Natural killer cell treated with Interleukin-12 subunit alpha and Interleukin-12 subunit beta and Interleukin-15 and Interleukin-18, amount 100 ng/mL, for 72 hours (primary cell): ENCODE measurements at places on chromosomes 4 and X. TPM values are rescaled to one million over a fixed set of nuclear protein-coding genes. Genes with fewer than 3 reads are reported as not detected.

- no peak for DNase-seq
Measured at GRCh38 chr4:183718876-183719275, 59.8 kb downstream of the TRAPPC11 start.

DNA sequence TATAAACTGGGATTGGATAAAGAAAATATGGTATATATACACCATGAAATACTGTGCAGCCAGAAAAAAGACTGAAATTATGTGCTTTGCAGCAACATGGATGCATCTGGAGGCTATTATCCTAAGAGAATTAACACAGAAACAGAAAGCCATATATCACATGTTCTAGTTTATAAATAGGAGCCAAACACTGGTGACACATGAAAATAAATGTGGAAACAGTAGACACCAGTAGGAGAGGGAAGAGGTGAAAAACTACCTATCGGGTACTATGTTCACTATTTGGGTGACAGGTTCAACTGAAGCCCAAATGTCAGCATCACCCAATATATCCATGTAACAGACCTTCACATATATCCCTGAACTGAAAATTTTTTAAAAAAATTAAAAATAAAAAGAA lies 725.1 kb downstream of the C4orf33 start:
- no peak for DNase-seq

DNA sequence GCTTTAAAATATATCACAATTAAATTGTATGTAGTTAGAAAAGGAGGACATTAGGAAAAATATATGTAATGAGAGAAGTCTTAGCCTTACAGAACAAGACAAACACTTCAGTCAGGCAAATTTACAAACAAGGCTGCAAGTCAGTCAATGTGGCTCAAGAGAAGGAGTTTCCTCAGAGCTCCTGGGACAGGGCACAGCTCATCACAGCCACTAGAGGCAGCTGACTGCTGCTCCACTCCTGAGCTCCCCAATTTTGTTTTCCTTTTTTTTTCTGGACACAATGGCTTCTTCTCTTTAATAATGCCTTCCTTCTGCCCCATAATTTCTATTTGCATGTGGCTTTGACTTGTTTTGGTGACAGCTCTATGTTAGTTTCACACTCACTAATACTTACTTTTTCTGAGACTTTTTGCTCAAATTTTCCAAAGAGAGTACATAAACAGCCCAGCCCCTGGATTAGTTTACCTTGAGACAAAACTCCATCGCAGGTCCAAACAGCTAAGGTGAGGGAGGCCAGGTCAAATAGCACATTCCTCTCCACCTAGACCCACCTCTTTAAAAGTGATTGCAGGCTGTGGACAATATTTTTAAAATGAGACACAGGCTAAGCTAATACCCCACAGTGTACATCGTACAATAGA lies 850.4 kb upstream of the FRG1 start:
- DNase-seq, result no peak

- no peak for DNase-seq
Measured at GRCh38 chr4:162959046-162959445, 207.6 kb downstream of the NAF1 start.

GRCh38 chr4:7625071-7625470 lies 190.3 kb upstream of the PSAPL1 start:
- DNase-seq, result no peak

- DNase-seq, result no peak
Measured at GRCh38 chr4:139736274-139736660, 70.6 kb downstream of the MGST2 start.

DNA sequence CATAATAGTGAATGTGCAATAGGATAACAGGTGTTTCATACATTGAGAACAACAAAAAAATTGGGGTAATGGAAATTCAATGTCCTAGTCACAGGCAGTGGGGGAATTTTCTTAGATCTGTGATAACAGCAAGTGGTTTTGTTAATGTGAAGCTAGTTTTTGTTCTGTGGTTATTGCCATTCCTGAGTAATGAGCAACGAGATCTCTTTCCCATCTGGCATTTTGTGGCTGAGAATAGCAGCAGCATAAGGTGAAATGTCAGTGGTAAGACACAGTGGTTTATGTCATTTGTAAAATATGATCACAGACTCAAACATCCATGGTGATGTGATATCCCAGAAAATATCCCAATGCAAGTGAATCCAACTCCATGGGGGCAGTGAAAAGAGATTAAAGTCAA lies 497.5 kb downstream of the KCNIP4 start:
- DNase-seq, result no peak

DNA sequence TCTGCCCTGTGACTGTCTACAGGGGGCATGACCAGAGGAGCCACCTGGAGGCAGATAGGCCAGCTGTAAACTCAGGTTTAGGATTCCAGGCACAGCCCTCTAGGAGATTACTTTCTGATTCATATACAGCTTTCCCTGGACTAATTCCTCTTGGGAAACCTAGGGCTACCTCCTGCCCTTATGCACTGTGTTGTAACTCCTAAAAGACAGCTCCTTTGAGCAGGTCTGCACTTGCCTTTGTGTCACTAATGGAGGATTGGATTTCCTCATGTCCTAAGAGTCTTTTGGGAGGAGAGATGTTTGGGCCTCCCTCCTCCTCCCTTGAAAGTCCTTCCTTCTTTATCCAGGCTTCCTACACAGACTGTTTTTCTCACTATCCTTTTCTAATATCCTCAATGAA lies 202.0 kb downstream of the PCDH19 start:
- DNase-seq, result no peak

- DNase-seq, result no peak
Measured at GRCh38 chrX:72102760-72103159, 29.0 kb downstream of the RTL5 start.

DNA sequence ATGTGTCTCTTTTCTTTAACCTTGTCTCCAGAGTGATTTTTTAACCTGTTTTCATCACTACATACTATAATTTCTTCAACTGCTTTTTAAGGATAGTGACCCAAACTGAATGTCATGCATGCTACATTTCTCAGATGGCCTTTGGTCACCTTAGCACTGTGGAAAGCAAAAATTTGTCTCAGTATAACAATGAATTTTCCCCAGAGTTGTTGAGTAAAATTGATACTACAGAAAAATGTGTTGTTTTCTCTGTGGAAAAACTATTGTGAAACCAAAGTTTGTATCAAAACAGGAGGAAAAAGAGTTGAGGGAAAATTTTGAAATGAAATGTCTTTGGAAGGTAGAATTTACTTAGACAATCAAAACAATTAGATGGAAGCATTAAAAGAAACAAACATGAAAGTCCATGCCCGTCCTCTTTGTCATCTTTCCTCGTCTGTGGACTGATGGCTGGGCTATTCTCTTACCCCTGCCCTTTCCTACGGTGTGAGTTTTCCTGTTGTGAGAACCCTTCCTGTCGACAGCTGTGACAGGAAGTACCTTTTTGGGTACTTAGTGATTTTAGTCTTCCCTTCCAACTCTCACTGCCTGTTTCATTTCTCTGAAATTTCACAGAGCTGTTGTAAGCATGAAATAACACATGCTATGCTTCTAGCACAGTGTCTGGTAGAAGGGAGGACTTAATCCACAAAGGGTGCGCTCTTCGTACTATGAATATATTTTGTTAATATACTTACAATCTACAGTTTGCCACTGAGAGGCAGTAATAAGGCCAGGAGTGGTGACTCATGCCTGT lies 50.8 kb downstream of the LRP2BP start:
- DNase-seq, result no peak

Gene ABHD18
- 25.1 TPM for total RNA-seq

Gene SLIT2
- not detected for total RNA-seq

GRCh38 chr4:3340700-3341083 lies 47.9 kb downstream of the RGS12 start:
- DNase-seq, result no peak

GRCh38 chrX:66074920-66075879 lies 35.3 kb upstream of the VSIG4 start:
- peak; percentile 82 for DNase-seq

Gene SUPT20HL2
- not detected for total RNA-seq

DNA sequence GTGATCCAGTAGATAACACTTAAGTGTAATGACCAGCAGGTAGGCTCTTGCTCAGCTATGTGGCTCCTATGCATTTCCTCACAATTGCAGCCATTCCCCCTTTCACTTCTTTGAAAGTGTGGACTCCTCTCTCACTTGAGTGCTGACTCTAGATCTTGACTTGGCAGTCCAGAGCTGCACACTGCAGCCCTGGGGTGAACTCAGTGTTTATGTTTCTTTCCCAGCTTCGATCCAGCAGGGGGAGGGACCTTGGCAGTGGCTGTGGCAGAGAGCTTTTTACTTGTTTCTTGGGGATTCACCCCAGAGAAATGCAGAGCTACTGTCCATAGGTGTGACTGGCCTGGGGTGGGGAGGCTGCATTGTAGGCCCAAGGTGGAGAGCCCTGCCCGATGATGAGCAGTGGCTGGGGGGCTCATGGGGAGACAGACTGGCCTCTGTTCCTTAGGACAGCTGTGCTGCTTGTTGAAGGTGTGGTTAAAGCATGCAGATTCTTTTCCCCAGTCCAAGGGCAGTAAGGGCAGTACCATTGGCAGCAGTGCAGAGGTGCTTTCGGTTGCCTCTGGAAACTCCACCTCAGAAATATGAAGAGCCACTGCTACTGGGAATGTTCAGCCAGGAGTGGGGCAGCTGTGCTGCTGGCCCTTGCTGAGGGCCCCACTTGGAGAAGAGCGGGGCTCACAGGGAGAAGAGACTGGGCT lies 134.7 kb downstream of the SH3BGRL start:
- no peak for DNase-seq

Gene GRID2
- total RNA-seq, result not detected

- no peak for DNase-seq
Measured at GRCh38 chr4:38911257-38911656, 43.7 kb downstream of the FAM114A1 start.

DNA sequence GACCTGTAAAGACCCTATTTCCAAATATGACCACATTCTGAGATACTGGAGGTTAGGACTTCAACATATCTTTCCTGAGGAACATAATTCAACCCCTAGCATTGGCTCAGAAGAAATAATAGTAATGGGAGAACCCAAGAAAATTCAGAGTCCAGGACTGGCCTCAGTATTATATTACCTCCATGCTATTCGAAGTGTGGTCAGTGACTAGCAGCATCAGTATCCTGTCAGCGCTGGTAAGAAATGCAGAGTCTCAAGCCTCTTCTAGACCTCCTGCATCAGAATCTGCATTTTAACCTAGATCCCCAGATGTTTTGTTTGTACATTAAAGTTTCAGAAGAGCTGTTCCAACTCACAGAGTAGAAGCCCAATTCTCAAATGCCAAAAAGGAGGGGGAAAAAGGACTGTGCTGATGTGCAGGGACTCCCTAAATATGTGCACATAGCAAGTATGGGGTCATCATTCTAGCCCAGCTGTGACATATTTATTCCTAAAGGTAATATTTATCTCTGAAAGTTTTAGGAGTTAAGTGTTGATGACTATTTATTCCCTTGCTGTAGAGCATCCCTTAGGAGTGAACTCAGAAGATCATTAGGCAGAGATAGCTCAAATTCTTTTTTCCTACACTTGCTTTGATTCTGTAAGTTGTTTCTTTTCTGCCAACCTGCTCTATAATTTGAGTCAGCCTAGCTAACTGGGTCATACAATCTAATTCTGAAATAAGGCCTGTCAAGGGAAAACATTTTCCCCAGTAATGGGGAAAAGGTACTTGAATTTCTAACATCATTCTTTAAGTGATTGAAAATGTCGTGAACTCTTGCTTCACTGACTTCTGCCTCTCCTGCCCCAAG lies 361.9 kb downstream of the ARHGAP24 start:
- DNase-seq, result no peak

Gene NAA11
- not detected for total RNA-seq

GRCh38 chr4:183186813-183187212 lies 87.8 kb downstream of the WWC2 start:
- DNase-seq, result no peak

DNA sequence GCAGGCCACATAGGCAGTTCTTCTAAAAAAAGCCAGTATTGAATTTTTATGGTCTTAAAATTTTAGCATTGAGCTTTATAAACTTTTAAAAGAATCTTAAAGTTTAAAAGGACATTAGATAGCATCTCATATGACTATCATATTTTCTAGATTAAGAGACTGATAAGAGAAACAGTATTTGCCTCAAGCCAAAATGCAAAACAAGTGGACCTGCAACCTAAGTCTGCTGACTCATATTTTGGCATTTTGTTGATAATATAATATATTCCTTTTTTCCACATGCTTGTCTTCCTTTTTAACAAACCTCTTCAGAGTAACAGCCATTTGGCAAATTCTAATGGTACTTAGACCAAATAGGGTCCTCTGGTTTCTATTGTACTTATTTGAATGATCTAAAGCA lies 328.5 kb upstream of the GALNTL6 start:
- no peak for DNase-seq

DNA sequence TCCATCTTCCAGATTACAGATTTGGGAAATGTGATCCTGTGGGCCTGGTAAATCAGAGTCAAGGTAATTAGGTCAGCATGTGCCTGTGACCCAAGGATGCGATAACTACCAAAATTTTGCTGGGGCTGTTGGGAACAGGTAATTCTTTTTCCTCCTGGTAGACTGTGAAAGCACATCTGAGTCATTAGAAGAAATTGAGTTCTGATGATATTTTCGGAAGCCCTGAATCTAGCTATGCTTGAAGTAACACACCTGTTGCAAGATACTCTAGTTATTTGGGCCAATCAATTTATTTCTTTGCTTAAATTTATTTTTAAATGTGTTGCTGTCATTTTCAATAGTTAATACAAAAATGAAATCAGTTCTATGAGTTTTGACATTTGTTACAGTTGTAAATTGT lies 903.6 kb downstream of the RPA4 start:
- no peak for DNase-seq

DNA sequence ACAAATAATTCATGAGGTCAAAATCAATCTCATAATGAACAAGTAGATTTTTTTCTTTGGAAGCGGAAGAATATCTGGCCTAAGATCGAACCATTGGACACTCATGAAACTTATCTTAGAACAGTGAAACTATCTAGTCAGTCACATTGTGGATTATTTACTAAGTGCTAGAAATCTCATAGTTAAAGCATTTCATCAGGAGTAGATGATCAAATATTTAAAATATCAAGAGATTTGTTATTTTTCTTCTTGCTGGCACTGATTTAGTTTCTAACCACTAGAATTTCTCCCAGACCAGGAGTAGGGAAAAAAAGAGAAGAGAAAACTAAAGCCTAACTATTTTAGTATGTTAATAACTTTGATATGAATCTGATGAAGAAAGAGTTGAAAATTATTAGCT lies 105.5 kb downstream of the SHROOM3 start:
- DNase-seq, result no peak

- DNase-seq, result peak; percentile 69
Measured at GRCh38 chrX:9369802-9370291, 95.0 kb upstream of the TBL1X start.
